ENCODE measurements at places on chromosomes 7 and 10. TPM values are rescaled to one million over a fixed set of nuclear protein-coding genes. Genes with fewer than 3 reads are reported as not detected.

AZGP1 gene
- not detected for total RNA-seq

DMBT1 gene
- total RNA-seq: 0.29 TPM

TAS2R41 gene
- not detected for total RNA-seq

CYP2E1 gene
- total RNA-seq: 1.8 TPM

TFEC gene
- under 0.01 TPM for total RNA-seq

HECTD2 gene
- 17.1 TPM for total RNA-seq

ZNF37A gene
- 19.4 TPM for total RNA-seq

SLC18A3 gene
- not detected for total RNA-seq
